ENCODE measurements at places on chromosomes 5 and 9. TPM values are rescaled to one million over a fixed set of nuclear protein-coding genes. Genes with fewer than 3 reads are reported as not detected.

The RABL6 gene
- total RNA-seq: 110 TPM

The SPOCK1 gene
- 52.0 TPM for total RNA-seq

- DNase-seq: no peak
Observed at GRCh38 chr5:108380531-108381349, 1.2 kb downstream of the FBXL17 start.

DNA sequence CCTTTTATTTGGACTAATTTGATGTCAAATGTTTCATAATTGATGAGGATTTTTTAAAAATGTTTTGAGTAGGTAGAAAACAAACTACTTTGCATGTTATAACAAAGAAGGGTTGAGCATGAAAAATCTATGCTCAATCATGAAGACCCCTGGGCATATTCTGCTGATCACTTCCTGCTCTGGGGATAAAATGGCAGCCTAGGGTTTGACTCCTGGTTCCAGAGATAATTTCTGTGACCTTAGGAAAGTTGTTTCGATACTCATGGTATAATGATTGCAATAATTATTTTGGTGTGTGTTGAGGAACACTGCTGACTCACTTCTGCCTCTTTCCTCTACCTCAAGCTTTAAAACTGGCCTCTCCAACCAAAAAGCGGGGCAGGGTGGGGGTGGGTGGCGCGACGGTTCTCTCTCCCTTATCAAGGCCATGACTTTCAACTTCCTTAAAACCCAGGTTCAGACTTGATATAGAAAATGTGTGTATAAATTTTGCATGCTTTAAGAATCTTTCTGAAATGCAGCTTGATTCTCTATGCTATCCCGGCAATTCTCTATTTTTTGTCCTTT, 6.0 kb upstream of the PIP5K1B start:
- peak; percentile 47 for DNase-seq

GRCh38 chr5:72485430-72485974, 21.7 kb downstream of the ZNF366 start:
- DNase-seq: no peak

Data from esophagus muscularis mucosa (tissue), 4 donors.